ENCODE measurements at places on chromosomes 13 and 19. TPM values are rescaled to one million over a fixed set of nuclear protein-coding genes. Genes with fewer than 3 reads are reported as not detected.

TMEM145 gene
- not detected for total RNA-seq

ZNF560 gene
- total RNA-seq: not detected

ASF1B gene
- 17.9 TPM for total RNA-seq

DENND1C gene
- not detected for total RNA-seq
